ENCODE measurements at places on chromosomes 5 and 9.

GRCh38 chr9:5857928-5858327 is 25.0 kb upstream of the ERMP1 start:
- DNase-seq, result no peak

- no peak for DNase-seq
Observed at GRCh38 chr5:149038336-149039080, 24.4 kb downstream of the SH3TC2 start.

- no peak for DNase-seq
Observed at GRCh38 chr5:172733131-172733973, 37.6 kb downstream of the DUSP1 start.

GRCh38 chr9:37541465-37541864 is 34.7 kb downstream of the FBXO10 start:
- DNase-seq, result no peak

DNA sequence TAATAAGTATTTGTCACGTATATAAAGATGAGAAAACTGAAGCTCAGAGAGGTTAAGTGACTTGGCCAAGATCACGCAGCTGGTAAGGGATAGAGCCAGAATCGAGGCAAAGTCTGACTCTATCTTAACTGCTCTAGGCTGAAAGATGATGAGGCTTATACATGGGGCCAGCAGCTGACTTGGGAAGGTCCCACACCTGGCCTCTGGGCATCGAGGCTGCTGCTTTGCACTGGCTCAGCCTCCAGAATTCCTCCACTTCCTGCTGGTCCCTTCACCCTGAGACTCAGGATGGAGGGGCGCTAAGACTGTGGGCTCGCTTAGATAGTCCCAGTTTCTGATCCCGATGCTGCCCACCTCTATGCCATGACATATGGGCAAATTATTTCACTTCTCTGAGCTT is 35.2 kb downstream of the CAMK2A start:
- no peak for DNase-seq

DNA sequence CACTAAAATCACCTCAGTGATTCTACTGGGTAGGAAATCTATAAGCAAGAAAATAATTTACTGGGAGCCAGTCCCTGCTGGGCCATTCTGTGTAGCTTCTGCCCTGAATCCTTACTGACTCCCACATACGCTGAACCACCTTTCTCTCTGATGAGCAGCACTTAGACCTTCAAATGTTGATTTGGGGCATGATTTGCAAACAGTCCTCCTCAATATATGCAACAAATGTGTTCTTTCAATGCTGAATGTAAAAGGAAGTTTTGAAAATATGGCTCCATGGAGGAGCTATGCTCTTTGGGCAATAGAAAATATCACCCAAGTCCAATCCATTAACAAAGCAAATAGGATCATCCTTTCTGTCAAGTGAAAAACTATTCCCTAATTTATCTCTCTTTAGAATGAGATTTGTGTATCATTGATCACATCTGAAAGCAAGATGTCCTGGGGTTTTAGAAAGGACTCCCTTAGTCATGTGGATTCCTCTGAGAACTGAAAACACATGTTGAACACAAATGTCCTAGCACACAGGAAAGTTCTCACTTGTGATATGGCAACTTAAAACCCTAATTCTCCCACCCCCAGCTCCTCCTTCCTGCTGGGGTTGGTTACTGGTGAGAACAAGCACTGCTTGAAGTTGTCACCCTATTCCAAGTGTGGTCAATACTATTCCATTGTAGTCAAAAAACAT is 8.9 kb upstream of the CER1 start:
- DNase-seq, result no peak

GRCh38 chr9:32414856-32415255 is 30.4 kb downstream of the ACO1 start:
- no peak for DNase-seq

GRCh38 chr5:127359502-127359901 is 68.9 kb downstream of the MEGF10 start:
- DNase-seq, result no peak

- no peak for DNase-seq
Observed at GRCh38 chr5:146399481-146399880, 47.7 kb upstream of the TCERG1 start.

- no peak for DNase-seq
Observed at GRCh38 chr5:175561085-175561484, 82.7 kb downstream of the SFXN1 start.

DNA sequence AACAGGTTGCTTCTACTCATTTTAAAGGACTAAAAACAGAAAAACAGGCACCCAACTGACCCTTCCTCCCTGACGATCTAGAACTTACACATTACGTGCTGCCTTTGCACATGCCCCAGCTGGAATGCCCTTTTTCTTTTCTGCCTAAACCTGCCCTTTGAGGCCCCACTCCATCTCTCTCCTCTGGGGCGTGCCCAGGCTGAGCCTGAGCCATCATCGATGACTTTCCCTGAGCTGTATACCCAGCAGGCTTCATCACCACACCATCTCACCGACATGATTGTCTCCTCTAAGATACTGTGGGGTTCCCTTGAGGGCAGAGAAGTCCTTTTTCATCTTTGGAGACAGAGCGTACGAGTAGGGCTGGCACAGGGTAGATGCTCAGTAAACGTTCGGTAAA is 24.1 kb upstream of the GABBR2 start:
- DNase-seq, result no peak

DNA sequence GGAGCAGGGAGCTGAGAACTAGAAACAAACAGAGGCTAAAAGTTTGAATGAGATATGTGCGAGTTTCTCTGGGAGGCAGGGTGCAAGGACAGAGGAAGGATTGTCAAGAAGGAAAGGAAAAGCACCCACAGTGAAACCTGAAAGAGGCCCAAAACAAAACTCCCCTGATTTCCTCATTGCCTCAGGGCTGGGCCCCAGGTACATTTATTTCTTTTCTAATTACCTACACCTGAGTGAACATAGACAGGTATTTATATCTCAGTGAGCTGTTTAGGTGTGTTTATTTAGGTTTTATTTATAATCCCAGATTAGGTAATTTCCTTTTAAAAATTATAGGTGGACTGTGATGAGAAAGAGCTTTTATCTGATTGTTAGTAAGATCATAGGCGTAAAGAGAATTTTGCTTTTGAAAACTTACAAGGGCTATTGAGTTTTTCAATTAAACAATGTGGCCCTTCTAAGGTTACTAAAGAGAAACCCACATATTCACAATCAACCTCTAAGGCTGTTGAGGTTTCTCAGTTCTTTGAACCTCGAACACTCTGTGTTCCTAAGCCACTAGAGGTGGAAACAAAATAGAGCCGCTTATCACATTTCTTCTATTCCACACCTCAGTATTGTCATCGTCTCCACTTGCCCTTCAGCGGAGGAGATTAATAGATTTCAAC is 344.8 kb downstream of the ZNF608 start:
- no peak for DNase-seq

GRCh38 chr9:135485385-135485784 is 5.8 kb downstream of the PPP1R26 start:
- no peak for DNase-seq

GRCh38 chr5:67179697-67180361 is 16.8 kb downstream of the CD180 start:
- no peak for DNase-seq

- no peak for DNase-seq
Observed at GRCh38 chr9:130275156-130275555, 9.6 kb downstream of the HMCN2 start.

GRCh38 chr5:173283318-173284288 is 44.6 kb downstream of the STC2 start:
- no peak for DNase-seq

GRCh38 chr9:96884443-96884842 is 30.1 kb upstream of the ZNF782 start:
- no peak for DNase-seq

DNA sequence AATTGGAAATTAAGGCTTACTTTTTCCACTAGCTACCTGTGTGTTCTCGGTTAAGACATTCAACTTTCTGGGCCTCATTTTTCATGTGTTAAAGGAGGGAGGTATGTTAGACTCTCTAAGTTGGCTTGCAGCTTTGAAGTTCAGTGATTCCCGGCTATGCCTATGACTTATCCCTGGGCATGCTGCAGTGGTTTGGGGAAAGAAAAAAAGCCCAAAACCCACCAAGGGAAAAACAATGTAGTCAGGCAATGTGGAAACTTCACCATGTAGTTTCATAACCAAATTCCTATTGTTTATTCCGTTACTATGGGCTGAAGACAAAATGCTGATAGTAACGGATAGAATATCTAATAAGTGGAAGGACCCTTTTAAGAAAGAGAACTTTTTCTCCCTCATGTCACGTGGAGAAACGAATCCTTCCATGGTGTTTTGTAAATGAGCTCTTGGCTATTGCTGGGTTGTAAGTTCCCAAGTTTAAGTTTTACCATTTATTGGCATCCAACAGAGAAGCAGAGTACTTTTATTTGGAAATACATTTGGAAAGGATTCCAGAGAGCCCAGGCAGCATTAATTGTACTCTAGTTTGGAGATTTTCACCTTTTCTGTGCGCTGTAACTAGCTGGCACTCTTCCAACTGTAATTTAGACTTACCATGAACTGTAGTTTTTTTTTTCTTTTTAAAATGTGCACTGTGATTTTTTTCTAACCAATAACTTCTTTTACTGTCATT is 84.9 kb upstream of the MPDZ start:
- DNase-seq, result no peak

- no peak for DNase-seq
Observed at GRCh38 chr5:10451137-10451824, 9.6 kb downstream of the ROPN1L start.

DNA sequence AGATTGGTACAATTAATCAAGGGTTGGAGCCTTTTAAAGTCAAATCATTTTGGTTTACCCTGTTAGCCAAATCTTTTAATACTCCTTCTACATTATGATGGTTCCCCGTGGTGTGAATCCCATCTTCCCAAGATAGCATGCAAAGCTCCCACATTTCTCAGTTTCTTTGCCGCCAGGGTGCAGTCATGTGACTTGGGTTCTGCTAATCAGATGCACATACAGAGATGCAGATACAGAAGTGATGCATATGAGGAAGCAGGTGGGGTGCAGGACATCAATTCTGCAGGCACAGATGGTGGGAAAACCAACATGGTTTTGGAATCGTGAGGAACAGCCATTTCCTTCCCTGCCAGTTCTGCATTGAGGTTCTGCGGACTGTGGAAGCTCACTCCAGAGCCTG is 8.4 kb upstream of the MAST4 start:
- DNase-seq, result no peak

DNA sequence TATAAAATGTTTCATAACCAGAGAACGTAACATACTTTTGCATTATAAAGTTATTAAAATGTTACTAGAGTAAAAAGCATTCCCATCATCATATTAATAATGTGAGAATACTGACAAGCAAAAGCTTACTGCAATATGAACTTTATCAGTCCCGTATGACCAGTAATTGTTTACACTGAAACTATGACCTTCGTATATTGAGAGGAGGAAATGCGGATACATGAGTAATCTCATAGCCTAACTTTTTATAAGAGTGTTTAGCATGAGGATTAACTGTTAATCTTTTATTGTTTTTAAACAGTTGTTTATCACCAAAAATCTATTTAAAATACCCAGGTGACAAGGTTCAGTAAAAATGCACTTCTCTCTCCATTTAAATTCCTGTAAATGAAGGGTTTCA is 272.4 kb downstream of the SLF1 start:
- DNase-seq, result no peak

- DNase-seq, result no peak
Observed at GRCh38 chr9:91073811-91074771, 272.5 kb downstream of the SYK start.

DNA sequence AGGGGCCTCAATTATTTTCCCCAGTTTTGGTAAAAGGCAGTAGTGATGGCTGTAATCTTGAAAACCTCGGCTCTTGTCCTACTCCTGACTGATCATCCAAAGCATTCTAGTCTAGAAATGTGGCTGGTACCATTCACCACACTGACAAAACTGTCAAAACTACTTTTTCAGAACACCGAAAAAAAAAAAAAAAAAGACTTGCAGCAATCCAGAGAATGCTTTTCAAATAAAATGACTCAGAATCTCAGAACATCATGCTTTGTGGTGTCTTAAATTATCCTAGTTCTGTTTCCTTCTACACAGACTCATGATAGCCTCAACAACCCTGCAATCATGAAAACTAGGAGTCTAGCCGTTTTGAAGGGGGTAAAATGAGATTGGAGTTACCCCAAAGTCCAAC is 13.4 kb downstream of the SLC28A3 start:
- no peak for DNase-seq

GRCh38 chr9:99211746-99212145 is 10.0 kb downstream of the ALG2 start:
- no peak for DNase-seq

- DNase-seq, result no peak
Observed at GRCh38 chr5:148915224-148915817, 88.9 kb downstream of the ADRB2 start.

- no peak for DNase-seq
Observed at GRCh38 chr5:23402585-23402984, 104.8 kb upstream of the PRDM9 start.

DNA sequence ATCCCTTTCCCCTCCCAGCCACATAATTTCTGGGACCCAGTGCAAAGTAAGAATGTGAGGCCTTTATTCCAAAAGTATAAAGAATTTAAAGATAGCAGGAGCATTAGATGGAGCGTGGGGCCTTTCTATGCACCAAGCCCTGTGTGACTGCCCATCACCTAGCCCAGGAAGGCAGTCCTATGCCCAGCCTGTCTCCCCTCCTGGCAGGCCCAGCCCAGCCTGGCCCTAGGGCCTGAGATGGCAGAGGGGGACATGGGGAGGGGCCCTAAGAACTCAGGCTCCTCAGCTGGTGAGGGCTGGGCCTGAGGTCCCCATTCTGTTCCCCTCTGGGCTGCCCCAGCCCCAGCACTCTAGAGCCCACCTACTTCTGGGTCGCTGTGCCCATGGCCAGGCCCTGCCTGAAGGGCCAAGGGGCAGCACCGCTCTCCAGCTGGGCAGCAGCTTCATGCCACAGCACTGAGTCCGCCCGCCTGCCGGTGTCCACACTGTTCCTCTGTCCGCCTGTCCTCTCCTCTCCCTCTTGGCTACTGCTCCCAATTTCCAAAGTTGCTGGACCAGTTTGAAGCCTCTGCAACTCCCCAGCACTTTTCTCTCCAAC is 995 bp upstream of the SLC23A1 start:
- no peak for DNase-seq

- no peak for DNase-seq
Observed at GRCh38 chr5:151873701-151874100, 51.0 kb downstream of the GLRA1 start.

DNA sequence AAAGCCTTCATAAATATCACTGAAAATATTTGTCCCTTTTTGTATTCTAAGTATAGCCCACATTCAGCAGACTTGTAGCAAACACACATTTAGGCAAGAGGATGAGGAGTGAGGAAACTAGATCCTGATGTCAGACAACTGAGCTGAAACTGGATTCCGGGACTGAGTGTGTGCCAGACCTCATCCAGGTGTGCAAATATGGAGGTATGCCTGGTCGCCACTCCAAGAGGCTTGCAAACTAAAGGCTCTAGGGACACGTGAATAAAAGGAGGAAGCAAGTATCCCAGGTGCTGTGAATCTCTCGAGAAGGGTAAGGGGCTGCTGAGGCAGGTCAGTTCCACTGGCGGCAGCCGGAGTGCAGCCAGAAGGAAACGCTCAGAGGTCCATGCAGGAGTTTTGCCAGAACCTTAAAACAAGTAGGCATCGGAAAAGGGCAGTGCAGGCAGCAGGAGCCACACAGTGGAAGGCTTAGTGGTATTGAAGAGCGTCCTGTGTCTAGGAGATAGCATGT is 77.4 kb upstream of the ALDH1B1 start:
- DNase-seq, result no peak

- DNase-seq, result no peak
Observed at GRCh38 chr9:136903041-136903554, 16.8 kb downstream of the TRAF2 start.
